ENCODE measurements at places on chromosomes 4 and X.

DNA sequence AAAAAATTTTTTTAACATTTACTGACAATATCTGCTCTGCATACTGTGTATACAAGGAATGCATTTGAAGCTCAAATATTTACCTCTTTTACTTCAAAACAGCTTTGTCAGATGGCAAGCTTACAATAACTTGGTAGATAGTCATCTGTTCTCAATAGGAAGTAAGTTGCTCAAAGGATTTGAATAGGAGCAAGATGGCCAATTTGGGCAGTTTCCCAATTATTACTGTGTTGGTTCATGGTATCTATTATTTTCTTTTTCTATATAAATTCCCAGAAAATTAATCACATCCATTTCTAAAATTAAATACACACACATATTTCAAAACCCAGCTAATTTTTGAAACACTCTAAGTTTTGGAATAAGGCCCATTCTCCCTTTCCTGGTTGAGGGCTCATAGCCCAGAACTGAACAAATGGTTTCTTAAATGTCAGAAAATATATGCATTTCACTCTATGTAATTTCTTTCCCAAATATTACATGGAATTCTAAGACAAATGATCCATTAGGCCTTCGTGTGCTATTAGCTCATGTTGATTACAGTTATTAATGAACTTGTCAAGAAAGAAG, 60.2 kb upstream of the BLTP1 start:
- DNase-seq: no peak

GRCh38 chr4:77917075-77917474, 54.4 kb downstream of the MRPL1 start:
- DNase-seq: no peak

DNA sequence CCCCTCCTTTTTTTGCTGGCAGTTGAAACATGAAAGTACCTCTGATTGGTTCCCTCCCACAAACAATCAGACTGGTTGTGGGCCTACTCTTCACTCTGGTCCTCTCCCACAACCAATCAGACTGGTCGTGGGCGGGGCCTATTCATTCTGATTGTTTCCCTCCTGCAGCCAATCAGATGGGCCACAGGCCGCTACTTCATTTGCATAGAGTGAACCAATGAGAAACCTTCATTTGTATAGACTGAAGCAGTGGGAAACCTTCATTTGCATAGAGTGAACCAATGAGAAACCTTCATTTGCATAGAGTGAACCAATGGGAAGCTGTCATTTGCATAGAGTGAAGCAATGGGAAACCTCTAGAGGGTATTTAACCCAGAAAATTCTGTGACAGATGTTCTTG, 55.2 kb downstream of the TRMT44 start:
- DNase-seq: no peak

DNA sequence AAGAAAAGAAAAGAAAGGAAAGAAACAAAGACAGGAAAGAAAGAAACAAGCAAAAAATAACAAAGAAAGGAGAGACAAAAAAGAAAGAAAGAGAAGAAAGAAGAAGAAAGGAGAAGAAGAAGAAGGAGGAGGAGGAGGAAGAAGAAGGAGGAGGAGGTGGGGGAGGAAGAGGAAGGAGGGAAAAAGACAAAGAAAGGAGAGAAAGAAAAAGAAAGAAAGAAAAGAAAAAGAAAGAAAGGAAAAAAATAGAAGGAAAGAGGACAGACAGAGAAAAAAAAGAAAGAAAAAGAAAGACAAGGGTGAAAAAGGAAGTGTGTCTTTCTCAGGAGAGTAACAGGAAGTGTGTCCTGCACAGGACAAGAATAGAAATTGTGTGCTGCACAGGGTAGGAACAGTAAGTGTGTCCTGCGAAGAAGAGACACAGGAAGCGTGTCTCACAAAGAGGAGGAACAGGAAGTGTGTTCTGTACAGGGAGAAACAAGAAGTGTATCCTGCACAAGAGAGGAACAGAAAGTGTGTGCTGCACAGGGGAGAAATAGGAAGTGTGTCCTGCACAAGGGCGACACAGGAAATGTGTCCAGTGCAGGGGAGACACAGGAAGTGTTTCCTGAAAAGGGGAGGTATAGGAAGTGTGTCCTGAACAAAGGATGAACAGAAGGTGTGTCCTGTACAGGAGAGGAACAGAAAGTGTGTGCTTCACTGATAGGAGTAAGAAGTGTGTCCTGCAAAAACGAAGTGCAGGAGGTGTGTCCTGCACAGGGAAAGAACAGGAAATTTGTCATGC, 101.2 kb downstream of the ARSF start:
- no peak for DNase-seq

- no peak for DNase-seq
These were observed 199.7 kb downstream of the CRLF2 start for GRCh38 chrX:1012678-1013300.

DNA sequence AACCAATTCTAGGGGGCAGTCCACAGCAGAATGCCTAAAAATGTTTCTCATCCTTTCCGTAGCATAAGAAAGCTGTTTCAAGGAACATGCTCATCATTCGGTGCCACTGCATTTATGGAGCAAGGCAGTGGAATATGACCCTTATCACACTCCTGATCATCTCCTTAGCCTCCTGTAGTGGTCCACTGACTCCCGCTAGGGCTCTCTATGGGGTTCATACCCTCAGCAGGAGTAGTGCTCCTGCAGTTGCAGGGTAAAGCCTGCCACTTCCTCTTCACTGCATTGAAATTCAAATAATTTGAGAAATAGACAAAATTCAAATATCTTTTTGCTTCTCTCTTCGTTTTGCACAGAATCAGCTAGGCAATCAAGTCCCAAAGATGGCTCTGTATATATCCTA, 107.0 kb downstream of the NDST3 start:
- DNase-seq: no peak

- no peak for DNase-seq
These were observed 51.1 kb downstream of the MCUB start for GRCh38 chr4:109611045-109611646.

DNA sequence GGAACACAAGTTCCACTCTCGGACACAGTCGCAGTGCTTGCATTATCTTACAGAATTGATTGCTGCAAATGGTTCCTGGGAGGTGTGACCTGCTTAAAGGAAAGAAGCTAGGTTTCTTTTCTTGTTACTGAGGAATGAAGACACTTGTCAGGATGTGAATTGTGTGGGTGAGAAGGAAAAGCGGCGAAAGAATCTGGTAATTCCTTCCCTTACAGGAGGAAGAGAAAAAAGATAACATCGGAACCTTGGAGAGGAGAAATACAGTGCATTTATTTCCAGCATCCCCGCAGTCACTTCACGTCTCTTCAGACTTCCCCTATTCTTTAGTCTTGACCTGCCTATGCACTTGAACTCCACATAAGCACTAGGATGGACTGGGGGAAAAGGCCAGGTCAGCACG, 389 bp upstream of the CCSER1 start:
- no peak for DNase-seq

DNA sequence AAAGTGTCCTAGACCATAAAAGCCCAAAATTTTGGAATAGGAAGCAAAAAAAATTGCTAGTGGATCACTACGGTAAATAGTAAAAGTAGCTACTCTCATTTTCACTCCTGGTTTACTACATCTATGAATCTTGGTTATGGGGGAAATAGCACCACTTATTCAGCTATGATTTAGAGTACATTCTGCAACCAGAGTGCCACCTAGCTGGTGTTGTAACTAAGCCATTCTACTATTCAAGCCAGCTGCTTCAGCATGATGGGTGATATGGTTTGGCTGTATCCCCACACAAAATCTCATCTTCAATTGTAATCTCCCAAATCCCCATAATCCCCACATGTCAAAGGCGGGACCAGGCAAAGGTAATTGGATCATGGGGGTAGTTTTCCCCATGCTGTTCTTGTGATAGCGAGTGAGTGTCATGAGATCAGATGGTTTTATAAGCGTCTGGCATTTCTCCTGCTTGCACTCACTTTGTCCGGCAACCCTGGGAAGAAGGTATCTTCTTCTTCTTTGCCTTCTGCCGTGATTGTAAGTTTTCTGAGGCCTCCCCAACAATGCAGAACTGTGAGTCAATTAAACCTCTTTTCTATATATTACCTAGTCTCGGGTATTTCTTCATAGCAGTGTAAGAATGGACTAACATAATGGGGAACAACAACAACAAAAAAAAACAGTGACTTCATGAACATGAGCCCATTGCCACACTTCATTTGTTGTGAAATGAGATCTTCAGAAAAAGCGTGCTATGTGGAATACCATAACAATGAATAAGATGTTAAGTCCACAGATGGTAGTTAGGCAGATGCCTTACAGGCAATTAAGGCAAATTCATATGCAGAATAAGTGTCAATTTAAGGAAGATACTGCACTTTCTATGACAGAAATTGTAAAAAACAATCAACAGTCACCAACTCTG, 280.1 kb downstream of the PABPC4L start:
- DNase-seq: no peak

- no peak for DNase-seq
These were observed 465.8 kb downstream of the NAF1 start for GRCh38 chr4:162700815-162701361.

- DNase-seq: no peak
These were observed 12.1 kb upstream of the TCEAL4 start for GRCh38 chrX:103573202-103573601.

DNA sequence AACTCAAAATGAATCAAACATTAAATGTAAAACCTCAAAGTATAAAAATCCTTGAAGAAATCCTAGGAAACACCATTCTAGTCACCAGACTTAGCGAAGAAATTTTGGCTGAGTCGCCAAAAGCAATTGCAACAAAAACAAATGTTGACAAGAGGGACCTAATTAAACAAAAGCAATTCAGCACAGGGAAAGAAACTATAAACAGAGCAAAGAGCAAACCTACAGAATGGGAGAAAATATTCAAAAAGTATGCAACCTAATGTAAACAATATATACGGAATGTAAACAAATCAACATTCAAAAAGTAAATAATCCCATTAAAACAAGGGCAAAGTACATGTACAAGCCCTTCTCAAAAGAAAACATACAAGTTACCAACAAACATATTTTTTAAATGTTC, 974.7 kb downstream of the TRAM1L1 start:
- no peak for DNase-seq

DNA sequence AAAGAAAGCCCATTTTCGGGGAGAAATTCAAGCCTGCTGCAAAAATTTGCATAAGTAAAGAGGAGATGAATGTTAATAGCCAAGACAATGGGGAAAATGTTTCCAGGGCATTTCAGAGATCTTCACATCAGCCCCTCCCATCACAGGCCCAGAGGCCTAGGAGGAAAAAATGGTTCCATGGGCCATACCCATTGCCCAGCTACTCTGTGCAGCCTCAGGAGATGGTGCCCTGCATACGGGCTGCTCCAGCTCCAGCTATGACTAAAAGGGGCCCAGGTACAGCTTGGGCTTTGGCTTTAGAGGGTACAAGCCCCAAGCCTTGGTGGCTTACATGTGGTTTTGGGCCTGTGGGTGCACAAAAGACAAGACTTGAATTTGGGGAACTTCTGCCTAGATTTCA, 168.0 kb upstream of the DIPK2B start:
- no peak for DNase-seq

DNA sequence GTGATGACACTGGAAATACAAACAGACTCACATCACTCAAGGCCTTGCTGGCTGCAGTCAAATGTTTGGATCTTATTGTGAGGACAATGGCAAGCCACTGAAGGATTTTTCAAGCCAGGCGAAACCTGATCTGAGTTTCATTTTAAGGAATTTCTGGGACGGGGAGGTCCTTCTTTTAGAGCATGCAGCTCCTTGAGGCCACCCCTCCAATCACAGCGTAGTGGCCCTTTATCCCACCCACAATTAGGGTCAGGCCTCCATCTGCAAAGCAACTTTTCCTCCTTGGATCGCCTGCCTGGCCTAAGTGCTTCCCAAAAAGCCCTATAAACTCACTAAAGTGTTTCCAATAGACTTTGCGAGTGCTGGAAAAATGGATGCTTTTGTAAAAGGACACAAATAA, 115.5 kb downstream of the EFHC2 start:
- no peak for DNase-seq

DNA sequence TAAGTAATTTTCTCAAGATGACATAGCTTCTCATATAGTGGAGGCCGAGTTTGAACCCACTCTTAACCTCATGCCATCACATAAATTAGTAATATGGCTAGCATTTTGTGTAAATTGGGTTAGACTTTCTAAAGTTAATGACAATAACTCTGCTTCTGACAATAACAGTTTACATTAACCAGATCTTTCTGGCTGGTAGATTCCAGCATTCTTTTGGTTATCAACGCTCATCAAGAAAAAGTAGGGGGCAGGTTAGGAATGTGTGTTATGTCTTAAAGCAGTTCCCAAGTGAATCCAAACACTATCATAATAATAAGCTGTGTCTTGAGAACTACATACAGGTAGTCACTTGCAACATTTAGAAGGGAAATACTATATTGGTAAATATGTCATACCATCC, 162.5 kb downstream of the PRDM5 start:
- no peak for DNase-seq

DNA sequence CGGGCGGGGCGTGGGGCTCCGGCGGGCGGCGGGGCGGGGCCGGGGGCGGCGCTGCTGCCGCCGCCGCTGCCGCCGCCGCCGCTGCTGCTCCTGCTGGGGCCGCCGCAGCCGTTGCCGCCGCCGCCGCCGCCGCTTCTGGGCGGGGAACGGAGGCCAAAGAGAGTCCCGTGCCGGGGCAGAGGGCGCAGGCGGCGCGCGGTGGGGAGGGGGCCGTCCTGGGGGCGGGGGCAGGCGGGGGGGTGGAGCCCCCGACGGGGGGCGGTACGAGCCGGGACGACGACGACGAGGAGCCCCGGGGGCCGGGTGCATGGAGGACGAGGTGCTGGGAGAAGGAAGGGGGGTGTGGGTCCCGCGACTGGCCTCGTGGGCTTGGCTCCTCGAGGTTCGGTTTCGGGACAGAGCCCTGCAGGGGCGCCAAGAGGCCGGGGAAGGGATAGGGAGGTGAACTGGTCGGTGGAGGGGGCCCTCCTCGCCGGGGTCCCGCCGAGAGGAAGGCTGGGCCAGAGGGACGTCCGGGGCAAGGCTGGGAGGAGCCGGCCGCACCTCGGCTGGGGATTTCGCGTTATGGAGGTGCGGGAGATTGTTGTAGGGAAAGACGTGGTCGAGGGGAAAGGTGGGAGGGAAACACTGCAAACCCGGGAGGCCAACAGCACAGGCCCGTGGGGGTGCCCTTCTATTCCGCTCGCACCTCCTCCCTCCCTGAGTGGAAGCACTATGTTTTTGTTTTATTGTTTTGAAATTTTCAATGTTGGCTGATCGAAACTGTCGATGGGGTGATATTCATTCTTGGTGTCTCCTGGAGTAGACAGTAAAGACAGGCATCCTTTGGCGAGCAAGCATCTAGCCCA, 1.9 kb downstream of the BCORL1 start:
- peak; percentile 24 for DNase-seq

- DNase-seq: peak; percentile 84
These were observed 50.3 kb upstream of the ENPP6 start for GRCh38 chr4:184267673-184268583.

DNA sequence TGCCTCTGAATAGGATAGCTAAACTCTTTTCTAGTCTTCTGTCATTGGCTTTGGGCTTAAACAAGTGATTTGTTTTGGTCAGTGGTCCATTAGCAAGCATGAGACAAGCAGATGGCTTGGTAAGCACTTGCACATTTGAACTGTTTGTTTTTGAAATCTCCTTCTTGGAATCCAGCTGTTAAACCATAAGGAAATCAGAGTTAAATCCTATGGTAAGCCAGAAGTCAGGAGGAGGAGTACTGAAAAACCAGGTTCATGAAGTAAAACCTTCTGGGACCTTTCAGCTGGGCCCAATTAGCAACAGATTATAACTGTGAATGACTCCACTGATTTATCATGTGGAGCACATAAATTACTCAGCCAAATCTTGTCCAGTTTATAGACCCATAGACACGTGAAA, 1042.5 kb upstream of the PABPC4L start:
- no peak for DNase-seq

Data from activated CD4-positive, alpha-beta T cell treated with anti-CD3 and anti-CD28 coated beads, Interleukin-2, amount 50 U/mL, for 48 hours (primary cell).